ENCODE measurements at places on chromosomes 5 and 9. TPM values are rescaled to one million over a fixed set of nuclear protein-coding genes. Genes with fewer than 3 reads are reported as not detected.

DNA sequence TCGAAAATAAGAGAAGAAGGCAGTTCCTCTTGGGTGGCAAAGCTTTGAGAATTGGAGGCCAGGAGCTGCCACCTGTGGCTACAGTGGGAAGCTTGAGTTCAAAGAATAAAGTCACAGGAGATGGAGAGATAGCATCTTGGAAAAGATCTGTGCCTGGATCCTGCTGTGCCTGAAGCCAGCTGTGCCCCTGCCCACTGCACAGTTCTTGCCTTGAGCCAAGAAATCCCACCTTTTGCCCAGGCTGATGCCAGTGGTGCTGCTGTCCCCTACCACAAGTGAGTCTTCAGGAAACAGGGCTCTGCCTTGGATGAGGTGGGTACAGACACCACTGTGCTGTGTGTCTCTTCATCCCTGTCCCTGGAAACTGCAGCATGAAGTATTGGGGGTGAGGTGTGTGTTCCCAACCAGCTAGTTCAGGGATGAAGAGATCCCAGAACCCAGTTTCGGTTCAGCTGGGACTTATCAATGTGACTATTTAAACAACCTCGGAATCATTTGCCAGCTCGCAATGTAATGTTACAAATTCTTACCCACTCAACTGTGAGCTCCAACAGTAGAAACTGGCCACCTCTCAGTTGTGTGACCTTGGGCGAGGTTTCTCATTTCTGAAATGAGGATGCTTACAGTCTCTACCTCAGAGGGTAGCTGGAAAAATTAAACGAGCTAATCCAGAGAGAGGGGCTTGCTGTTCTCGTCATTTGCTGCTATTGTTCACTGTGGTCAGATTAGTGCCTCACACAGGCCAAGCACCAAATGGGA, 5.9 kb downstream of the IER5L start:
- no peak for DNase-seq

- no peak for DNase-seq
Measured at GRCh38 chr9:97555164-97555563, 53.7 kb downstream of the TMOD1 start.

CORO2A gene
- total RNA-seq: 0.11 TPM

JMY gene
- total RNA-seq: 3.1 TPM

DNA sequence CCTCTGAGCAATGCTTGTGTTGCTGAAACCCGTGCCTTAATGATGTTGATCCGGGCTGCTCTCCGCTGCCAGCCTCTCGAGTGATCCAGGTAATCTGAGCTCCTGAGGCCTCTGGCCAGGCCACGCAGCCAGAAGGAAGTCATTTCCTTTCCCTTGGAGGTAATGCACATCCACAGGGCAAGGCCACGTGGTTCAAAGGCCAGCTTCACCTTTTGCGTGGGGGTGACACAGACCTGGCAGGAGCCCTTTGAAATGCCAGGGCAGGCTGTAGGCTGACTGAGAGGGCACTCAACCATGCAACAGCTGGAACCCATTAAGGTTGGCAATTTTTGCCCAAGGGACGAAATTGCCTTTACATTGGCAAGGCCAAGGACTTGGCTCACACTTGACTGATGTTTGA, 80.4 kb downstream of the LIX1 start:
- no peak for DNase-seq

- no peak for DNase-seq
Measured at GRCh38 chr5:1268666-1269065, 26.2 kb downstream of the TERT start.

DNA sequence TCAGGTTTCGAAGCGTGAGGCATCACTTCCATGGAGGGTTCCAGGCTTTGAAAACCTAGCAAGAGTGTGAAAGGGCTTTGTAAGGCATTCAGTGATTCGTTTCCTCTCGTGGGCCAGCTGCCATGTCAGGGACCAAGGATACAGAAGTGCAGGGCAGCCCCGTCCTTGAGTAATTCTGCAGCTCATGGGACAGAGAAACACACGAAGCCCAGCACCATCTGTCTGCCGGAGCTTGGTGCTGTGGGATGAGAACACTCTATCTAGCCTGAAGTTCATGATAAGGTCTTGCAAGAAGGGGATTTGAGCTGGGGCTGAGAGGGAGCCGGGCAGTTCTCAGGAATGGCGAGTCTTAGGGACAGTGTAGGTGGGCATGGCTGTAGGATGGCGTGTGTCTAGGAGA, 55.8 kb downstream of the ANKRD33B start:
- DNase-seq: no peak

- DNase-seq: peak; percentile 82
Measured at GRCh38 chr5:147169399-147169798, 65.4 kb upstream of the STK32A start.

DNA sequence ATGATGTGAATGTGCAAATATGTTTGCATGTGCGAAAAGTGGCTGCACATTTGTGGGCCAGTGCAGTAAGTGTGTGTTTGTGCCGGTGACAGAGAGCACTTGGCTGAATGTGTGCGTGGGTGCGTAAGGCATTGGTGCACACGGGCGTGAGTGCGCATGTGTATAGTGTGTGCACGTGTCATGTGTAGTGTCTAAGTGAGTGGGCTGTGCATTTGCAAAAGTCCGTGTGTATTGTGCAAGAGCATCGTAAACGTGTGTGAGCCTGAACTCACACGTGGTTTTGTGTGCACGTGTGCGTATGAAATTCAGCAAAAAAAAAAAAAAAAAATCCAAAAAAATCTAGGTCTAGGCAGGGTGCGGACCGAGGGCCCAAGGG, 6.5 kb upstream of the EBF1 start:
- DNase-seq: no peak

GRCh38 chr9:127676638-127677037, 30.1 kb upstream of the CFAP157 start:
- DNase-seq: no peak

MGAT4B gene
- total RNA-seq: 157 TPM

HRCT1 gene
- total RNA-seq: 2.1 TPM

PAPPA gene
- total RNA-seq: 4.7 TPM

DNA sequence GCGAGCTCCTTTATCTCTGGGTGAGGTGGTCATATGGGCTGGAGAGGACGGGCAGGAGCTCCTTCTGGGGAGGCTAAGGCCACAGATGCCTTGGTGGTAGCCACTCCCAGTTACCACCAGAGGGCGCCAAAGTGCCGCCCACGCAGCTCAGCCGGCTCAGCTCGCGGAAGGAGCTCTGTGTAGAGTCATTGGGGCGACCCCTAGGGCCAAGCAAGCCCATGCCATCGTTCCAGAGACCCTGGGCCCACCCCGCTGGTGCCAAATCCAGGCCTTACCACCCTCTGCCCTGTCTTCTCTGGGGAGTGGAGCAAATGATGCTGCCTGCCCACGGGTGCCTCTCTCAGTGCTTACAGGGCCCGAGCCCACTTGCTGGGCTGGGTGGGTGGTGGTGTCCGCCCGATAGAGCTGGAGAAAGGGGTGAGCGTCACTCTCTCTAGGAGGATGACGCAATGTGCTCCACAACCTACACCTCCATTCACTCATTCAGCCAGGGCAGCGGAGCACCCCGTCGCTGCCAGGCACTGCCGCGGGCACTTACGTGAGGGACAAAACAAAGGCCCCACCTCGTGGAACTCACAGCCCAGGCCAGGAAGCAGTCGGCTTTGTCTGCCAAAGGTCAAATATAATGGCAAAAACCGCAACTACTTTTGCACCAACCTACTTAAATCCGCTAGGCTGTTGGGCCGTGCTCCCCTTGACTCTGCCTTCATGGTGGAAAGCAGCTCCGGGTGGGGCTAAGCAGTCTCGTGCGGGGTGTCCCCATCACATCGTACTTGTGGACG, 13.8 kb downstream of the TSPAN17 start:
- peak; percentile 55 for DNase-seq

- no peak for DNase-seq
Measured at GRCh38 chr5:180233729-180234128, 24.7 kb upstream of the RASGEF1C start.

- peak; percentile 74 for DNase-seq
Measured at GRCh38 chr9:76895186-76895585, 10.7 kb downstream of the PRUNE2 start.

SELENOP gene
- 29.4 TPM for total RNA-seq

DNA sequence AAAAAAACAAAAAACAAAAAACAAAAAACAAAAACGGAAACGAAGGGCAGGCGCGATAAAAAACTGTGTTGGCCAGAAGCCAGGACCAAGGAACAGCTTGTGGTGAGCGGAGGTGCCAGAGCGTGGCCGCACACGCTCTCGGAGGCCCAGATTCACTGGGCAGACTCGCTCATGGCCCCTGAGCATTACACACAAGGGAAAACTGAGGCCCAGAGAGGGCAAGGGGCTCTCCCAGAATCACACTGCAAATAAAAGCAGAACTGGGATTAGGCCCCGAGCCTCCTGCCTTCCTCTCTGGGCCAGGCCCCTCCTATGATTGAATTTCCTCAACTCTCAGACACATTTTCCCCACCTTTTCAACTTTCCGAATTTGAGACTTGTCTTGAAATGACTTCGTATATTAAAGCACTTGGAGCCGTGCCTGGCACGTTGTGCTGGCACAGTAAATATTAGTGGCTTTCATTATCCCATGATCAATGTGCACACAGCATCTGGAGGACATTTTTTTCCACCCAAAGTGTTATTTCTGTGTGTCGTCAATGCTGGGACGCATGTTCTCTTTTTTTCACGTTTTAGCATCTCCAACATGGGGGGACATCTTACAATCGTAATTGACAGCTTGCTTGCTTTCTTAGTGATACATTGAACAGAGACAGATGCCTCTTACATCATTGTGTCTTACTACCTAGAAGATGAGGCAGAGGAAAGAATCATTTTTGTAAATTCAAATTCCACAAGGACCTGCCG, 7.4 kb downstream of the FIBCD1 start:
- DNase-seq: no peak

DNA sequence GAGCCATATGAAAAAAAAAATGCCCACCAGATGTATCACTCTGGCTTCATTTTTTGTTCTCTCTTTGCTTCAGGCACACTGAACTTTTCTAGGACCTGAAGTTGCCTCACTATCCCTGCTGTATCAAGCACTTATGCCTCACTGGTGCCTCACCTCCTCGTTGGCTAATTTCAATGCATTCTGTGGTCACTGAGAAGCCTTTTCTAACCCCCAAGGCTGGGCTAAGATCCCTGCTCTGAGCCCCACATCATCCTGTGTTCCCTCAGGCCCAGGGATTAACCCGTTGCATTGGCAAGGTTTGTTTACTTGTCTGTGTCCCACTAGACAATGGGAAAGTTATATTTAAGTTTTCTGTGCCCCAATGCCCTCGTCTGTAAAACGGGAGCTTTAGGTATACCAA, 362.7 kb downstream of the OSTF1 start:
- peak; percentile 65 for DNase-seq

DNA sequence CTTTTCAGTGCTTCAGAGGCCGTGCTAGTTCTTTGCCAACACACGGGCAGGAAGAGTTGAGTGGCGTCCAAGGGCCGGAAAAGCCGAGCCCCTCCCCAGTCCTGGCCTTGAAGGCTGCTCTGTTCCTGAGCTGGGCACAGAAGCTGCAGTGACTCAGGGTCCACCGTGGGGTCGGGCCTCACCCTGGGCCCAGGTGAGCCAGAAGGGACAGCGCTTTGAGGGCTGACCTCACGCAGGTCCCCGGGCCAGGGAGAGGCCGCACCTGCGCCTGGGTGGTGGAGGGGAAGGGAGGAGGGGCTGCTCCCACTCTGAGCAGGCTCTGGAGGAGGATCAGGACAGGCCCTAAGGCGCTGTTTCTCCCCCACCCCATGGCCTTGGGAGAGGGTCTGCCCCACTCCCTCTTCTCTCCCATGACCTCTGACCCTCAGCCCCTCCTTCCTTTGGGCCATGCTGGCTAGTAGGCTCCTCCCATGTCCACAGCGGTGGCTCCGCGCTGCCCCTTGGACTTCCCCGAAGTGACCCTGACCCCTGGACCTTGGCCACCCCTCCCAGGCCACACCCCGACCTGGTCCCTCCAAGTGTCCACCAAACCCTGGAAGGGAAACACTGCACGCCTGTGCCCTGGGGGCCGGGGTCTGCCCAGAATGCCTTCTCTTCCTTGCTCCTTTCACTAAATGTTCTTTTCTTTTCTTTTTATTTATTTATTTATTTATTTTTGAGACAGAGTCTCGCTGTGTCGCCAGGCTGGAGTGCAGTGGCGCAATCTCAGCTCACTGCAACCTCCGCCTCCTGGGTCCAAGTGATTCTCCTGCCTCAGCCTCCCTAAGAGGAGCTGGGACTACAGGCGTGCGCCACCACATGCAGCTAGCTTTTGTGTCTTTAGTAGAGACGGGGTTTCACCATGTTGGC, 19.7 kb upstream of the SLC6A19 start:
- no peak for DNase-seq

FRMPD1 gene
- 1.1 TPM for total RNA-seq

DNA sequence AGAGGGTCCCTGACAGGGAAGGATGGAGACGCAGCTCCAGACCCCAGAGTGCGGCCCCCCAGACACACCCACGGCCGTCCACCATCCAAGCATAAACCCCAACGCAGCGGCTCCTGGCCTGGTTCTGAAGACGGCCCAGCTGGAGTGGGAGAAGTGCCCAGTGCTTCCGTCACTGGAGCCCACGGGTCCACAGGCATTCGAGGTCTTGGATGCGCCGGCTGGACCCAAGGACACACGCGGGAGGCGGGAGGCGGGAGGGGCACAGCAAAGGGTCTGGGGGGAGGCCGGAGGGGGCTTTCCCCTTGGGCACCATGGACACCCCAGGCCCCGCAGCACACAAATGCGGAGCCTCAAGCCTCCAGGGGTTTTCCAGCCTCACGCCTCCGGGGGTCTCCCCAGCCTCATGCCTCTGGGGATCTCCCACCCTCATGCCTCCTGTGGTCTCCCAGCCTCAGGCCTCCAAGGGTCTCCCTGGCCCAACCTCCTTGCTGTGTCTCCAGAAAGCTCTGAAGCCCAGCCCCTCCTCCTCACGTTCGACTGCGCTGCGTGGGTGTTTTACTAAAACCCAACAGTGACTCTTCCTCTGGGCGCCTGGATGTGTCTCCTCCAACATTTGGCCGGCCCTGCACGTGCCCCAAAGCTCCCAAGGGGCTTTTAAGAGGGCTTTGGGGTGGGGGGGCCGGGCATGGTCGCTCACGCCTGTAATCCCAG, 15.2 kb downstream of the EXD3 start:
- DNase-seq: no peak

- no peak for DNase-seq
Measured at GRCh38 chr5:174316326-174316725, 270.8 kb downstream of the NSG2 start.

Data from LHCN-M2 (cell line).